ENCODE measurements at places on chromosomes 16 and 17.

DNA sequence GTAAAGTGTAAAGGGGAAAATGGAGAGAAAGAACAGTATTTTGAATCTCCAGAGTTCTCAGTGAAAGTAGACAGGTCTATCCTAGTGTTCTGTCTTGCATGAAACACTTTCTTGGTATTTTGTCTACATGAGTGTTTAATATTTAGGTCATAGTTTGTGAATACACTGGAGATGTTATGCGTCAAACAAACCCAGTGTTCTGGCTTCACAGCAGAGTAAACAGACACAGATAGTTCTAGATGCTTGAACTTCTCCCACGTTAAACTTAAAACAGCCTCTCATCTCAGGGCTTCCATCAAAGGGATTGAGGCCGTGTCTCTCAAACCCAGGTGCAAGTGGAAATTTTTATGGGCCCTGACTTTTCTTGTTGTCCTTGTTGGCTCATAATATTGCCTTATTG lies 48.3 kb downstream of the RBFOX1 start:
- no peak for DNase-seq

DNA sequence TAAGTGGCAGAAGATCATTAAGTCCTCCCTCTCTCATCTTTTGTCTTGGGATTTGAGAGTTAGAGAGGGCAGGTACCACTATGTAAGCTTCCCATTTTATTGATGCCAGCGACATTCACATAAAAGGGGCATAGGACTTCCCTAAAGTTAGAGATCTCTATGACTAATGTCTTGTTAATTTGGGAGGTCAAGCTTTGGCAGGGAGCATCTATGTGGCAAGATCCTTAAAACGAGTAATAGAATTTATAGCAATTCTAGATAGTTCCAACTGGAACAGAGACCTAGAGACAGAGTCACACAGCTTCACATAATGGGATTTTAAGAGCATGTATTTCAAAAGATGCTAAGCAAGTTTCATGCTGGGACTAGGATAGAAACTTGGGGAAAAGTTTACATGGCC lies 308.0 kb downstream of the MAP2K6 start:
- no peak for DNase-seq

DNA sequence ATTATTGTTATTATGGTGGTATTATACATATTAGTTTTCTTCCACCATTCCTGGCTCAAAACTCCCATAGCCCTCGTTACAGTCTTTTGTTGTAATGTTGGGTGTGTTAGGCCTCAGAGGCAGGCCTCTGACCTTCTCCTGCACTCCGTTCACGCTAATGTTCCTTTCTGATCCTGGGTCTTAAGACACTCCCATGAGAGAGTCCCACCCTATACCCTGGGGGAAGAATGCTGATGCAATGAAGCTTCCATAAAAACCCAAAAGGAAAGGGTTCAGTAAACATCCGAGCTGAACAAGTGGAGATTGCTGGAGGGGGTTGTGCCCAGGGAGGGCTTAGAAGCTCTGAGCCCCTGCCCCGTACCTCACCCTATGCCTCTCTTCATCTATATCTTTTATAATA lies 141.3 kb upstream of the NETO2 start:
- no peak for DNase-seq

GRCh38 chr17:75874323-75875181 lies 3.8 kb downstream of the TRIM47 start:
- DNase-seq = no peak

GRCh38 chr16:686459-687260 lies 2.5 kb upstream of the JMJD8 start:
- DNase-seq = no peak

GRCh38 chr17:68344701-68345136 lies 53.4 kb downstream of the ARSG start:
- no peak for DNase-seq

GRCh38 chr17:15184872-15185624 lies 80.1 kb downstream of the PMP22 start:
- no peak for DNase-seq

DNA sequence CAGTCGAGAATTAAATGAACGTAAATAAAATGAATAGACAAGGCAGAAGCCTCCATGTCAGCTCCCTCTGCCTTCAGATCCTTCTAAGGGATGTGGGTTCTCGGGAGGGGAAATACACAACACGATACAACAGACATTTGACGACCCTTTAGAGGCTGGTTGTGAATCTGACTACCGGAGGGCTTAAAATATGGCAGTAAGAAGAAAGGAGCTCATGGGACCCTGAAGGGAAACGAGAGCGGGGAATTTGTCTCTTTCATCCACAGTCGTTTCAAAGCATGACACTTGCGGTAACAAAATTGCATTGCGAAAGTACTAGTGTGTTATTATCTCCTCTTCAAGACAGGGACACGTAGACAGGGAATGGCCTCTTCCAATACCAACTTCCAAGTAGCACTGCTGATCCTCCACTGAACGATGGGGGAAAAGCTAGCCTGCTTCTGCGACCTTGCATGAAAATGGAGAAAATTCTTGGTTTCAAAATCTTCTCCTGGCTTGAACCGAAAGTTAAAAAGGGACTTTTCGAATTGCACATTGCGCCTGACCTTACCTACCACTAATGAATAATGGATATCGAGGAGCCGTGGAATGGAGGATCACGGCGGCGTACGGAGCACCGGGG lies 1.2 kb upstream of the TNRC6C start:
- DNase-seq = no peak

- DNase-seq = no peak
Observed at GRCh38 chr17:82059272-82060000, 6.2 kb downstream of the DUS1L start.

DNA sequence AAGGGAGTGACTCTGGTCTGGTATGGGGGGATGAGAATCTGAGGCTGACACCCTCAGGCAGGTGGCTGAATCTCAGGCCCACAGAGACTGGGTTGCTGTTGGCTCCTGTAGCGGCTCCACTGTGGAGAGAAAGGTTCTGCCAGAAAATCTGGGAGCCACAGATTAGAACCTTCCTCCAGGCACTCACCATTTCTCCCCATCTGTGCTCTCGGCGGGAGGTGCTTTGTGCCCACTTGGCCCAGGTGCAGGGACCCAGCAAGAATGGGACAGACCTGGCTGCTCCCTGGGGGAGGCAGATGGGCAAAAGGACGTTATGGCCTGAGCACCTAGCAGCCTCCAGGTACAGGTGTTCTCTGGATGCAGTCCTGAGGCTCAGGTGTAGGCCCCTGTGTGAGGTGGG lies 20.1 kb downstream of the RAB11FIP3 start:
- DNase-seq = no peak

- DNase-seq = no peak
Observed at GRCh38 chr16:12330946-12331345, 354.4 kb downstream of the SNX29 start.

GRCh38 chr17:68640242-68640989 lies 39.2 kb upstream of the FAM20A start:
- DNase-seq = no peak

DNA sequence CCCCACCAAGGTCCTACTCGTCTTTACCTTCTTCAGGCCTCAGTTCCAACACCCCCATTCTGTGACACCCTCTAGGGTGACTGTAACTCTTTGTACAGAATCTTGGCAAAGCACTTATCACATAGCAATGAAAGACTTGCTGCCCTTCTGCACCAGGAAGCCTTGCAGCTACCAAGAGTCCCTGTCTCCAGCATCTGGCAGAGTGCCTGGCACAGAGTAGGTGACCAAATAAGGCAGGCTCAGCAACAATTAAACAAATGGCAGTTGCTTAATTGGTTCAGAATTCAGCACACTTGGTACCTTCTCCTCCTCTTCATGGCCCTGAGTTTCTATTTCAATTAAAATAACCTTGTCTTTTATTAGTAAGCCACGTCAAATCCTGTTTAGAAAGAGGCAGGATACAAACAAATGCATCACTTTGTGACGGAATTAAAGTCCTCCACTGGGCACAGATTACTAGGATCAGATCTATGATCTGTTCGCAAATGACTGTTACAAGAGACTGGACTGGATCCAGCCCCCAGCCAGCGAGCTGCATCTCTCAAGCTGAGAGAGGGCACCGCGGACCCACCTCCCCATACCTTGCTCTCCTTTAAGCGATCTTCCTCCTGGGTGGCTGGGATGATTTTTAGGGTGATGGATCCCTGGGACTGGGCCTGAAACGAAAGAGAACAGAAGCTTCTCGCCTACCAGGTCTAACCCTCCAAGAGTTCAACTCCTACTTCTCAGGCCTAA lies 9.4 kb downstream of the MPP3 start:
- DNase-seq = no peak

DNA sequence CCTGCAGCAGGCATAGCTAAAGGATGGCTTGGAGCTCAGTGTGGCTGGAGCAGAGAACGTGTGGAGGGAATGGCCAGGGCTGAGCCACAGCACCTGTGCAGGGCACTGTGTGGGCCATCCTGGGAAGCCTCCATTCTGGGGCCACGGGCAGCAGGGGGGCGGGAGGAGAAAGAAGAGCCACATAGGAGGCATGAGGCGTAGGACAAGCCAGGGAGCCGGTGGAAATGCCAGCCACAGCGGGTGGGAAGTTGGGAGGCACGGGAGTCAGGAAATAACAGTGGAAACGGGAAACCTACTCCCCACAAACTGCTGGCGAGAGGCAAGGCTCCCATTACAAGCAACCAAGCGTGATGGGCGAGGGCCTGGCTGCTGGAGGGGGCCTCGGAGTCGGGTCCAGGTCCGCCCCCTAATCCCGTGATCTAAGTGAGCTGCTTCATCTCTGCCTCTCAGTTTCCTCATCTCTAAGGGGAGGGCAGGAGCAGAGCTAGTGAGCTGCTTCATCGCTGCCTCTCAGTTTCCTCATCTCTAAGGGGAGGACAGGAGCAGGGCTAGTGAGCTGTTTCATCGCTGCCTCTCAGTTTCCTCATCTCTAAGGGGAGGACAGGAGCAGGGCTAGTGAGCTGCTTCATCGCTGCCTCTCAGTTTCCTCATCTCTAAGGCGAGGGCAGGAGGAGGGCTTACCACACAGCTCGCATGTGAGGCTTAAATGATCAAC lies 104.9 kb downstream of the ADCY9 start:
- no peak for DNase-seq

- no peak for DNase-seq
Observed at GRCh38 chr17:17256316-17256715, 19.3 kb upstream of the FLCN start.

GRCh38 chr17:285751-286422 lies 66.7 kb downstream of the RPH3AL start:
- no peak for DNase-seq

GRCh38 chr17:32909787-32910369 lies 18.1 kb upstream of the TMEM98 start:
- peak; percentile 49 for DNase-seq

DNA sequence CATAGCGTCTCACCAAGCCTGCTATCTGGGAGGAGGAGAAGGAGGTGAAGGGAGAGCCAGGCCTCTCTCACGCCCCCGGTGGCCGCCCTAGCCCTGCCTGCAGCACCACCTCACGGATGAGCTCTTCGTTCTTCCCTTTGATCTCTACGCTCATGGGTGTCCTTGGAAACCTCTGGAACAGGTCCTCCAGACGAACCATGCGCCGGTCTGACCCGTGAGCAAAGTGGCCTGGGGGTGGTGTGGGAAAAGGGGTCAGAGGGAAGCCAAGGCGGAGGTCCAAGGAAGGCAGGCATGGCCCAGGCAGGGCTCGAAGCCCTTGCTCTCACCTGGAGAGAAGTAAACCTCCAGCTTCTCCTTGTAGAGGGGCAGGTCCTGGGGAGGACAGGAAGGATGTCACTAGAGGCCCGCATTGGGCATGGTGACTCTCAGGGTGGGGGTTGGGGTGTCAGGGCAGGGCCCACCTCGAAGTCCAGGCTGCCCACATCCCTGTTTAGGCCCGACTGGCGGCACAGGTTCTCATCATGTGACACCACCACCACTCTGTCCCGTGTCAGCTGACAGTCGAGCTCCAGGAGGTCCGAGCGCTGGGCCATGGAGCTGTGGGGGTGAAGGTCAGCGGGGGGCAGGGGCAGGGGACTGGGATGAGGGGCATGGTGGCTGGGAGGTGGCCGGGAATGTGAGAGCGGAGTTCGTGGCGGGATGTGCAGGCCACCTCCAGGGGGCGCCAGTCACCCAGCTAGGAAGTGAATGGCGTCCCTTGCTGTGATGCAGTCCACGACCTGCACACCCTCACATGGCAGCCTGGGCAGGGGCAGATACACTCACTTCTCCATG lies 923 bp downstream of the GDPD3 start:
- no peak for DNase-seq

GRCh38 chr16:6341981-6342380 lies 990.7 kb upstream of the RBFOX1 start:
- DNase-seq = no peak
